ENCODE measurements at places on chromosomes 4 and X. TPM values are rescaled to one million over a fixed set of nuclear protein-coding genes. Genes with fewer than 3 reads are reported as not detected.

PPEF2 gene
- total RNA-seq = not detected

CLCN5 gene
- total RNA-seq = 23.6 TPM

MMRN1 gene
- not detected for total RNA-seq

HSFX1 gene
- total RNA-seq = 1.0 TPM

IL1RAPL1 gene
- 0.59 TPM for total RNA-seq

GAGE12H gene
- total RNA-seq = not detected

USP17L13 gene
- not detected for total RNA-seq

RPL9 gene
- 386 TPM for total RNA-seq

NFKB1 gene
- total RNA-seq = 29.0 TPM

DNA sequence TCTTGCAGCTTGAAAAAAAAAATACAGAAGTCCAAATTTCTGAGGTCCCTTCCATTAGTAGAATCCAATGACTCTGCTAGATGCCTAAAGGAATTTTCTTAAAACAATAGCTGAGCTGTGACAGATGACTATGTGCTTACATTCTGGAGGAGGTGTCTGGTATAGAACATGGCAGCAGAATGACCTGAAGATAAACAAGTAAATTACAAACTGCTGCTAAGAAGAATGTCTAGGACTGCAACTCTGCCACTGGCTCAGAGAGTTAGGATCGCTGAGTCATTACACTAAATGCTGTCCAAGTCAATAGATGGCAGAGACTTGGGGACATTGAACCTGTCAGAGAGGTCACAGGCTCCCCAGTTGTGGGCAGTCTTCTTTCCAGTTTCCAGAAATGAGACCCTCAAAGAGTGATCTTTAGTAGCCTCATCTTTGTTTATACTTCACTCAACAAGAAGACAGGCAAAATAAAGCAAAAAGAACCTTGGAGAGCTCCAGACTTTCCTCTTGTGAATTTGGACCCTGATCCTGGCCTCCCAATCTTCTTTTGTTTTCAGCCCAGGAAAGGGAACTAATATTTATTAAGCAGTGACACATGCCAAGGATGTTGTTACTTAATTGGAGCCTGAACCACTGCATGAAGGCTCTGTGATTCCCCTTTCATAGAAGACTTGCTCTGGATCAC, 56.4 kb upstream of the SCML1 start:
- no peaks in the 10 kb centered on the region for H3K4me1 ChIP-seq
- no peak overlapping the region for H3K4me3 ChIP-seq
- DNase-seq = no peak
- no peaks in the 10 kb centered on the region for H3K36me3 ChIP-seq
- no peaks in the 10 kb centered on the region for H3K27me3 ChIP-seq

DNA sequence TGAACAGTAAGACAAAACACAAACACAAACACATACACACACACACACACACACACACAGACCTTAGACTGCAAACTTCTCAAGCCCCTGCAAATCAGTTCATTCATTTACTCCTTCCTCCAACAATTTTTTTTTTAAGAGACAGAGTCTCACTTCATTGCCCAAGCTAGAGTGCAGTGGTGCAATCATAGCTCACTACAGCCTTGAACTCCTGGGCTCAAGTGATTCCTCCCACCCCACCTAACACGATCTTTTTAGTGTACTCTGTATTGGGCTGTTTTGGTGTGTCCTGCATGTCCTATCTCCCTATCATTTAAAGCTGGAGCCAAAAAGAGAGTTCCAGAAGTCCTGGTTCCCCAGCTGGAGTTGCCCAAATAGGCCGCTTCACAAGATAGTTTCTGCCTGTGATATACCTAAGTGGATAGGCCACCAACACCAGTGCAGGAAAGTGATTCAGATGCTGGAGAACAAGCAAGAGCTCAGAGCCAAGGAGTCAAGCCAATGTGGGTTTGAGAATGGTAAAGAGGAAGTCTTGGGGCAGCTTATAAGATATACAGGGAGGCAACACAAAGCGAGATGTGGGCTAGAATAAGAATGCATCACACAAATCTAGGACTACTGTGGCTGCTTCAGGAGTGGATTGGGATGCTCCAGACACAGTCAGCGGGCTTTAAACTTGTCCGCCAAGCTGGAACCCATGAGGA, 85.4 kb upstream of the RAPGEF2 start:
- H3K4me1 ChIP-seq = no peaks in the 10 kb centered on the region
- no peak overlapping the region for H3K27ac ChIP-seq
- DNase-seq = no peak
- H3K4me3 ChIP-seq = no peak overlapping the region

- no peaks in the 10 kb centered on the region for H3K36me3 ChIP-seq
- no peak overlapping the region for H3K4me3 ChIP-seq
- no peak overlapping the region for H3K27ac ChIP-seq
- no peaks in the 10 kb centered on the region for H3K4me1 ChIP-seq
- H3K27me3 ChIP-seq = no peaks in the 10 kb centered on the region
Measured at GRCh38 chrX:36214924-36215323, 295.4 kb downstream of the CFAP47 start.

DNA sequence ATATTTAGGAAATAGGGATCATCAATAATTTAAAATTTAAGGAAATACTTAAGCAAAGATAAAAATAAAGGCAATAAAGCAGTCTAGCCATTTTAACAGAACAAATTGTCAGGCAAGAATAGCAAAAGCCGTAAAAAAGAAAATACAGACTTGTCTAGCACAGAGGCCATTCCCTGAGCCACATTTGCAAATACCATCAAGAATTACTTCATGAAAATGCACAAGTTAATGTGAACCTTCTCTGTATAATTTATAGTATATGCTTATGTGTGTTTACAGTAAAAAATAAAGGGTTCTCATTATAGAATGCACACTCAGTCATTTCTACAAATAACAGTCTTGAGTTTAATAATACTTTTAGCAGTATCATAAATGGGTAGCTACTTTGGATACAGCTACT, 505.9 kb upstream of the CPEB2 start:
- no peak overlapping the region for H3K4me3 ChIP-seq
- DNase-seq = no peak
- no peaks in the 10 kb centered on the region for H3K4me1 ChIP-seq
- no peaks in the 10 kb centered on the region for H3K27me3 ChIP-seq
- no peak overlapping the region for H3K27ac ChIP-seq
